ENCODE measurements at places on chromosomes 3 and 15.

GRCh38 chr15:51837792-51838251 is 8.4 kb downstream of the TMOD3 start:
- DNase-seq, result no peak

DNA sequence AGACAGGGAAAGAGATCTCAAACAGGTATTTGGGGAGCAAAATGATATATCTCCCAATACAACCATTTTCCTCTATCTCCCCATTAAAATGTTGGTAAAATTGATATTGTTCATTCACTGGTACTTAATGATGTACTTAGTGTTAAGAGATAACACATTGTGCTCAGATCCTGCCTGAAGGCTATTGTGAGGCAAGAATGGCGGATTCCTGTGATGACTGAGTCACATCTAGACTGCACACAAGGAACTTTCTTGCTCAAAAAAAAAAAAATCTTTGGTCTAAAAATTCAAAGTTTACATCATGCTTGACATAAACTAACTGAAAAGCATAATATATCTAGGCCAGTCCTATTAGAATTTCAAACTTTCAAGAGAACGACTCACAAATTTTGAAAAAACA is 171.1 kb upstream of the TTC14 start:
- no peak for DNase-seq

GRCh38 chr15:36612063-36612788 is 32.8 kb downstream of the CDIN1 start:
- no peak for DNase-seq

DNA sequence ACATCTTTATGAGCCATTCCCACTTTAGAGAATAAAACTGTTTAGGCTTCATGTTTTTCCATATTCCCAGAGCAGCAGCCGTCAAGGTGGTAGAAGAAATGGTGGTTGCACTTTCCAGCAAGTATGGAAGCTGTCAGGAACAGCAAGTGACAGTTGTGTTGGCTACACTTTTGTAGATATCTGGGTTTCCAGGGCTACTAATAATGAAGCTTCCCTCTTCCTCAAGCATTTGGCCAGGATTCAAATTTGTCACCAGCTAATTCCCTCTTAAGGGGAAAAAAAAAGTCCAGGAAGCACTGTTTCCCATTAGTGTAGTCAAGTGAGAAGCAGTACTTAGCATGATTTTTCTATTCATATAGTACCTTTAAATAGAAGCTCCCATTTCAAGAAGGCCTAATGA is 252.8 kb downstream of the IGSF11 start:
- no peak for DNase-seq

GRCh38 chr3:176490357-176490756 is 706.9 kb downstream of the TBL1XR1 start:
- no peak for DNase-seq
